ENCODE measurements at places on chromosomes 4 and X.
A peak's percentile ranks its signal among the peaks of the same experiment; 100 is the strongest.

DNA sequence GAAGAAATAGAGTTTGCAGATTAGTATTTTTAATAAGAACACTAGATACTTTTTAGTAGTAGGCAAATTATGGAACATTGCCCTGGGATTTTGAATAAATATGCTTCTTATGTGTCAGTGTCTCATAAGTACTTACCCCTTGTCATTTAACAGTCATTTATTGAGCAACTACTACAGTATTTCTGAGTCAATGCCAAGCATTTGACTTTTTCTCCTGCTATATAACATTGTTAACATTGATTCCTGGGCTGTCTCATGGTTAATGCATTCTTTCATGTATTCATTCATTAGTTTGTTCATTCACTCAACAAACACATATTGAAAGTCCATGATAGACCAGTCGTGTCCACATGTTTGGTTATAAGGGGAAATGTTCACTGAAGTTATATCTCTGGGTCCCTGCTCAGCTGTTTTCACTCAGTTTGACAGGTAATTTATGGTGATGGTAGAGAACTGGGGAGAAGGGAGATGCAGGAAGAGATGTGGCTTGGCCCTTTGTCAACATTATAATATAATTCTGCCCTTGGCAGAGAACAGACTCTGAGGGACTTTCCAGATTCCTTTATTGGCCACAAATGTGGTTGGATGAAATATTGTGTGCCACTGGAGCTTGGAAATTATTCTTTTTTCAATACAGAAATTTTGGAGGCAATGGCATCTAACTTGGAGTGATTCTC is 49.8 kb downstream of the OSTC start:
- H3K36me3 ChIP-seq: no peaks in the 10 kb centered on the region
- H3K27ac ChIP-seq: no peak overlapping the region
- no peak for DNase-seq

DNA sequence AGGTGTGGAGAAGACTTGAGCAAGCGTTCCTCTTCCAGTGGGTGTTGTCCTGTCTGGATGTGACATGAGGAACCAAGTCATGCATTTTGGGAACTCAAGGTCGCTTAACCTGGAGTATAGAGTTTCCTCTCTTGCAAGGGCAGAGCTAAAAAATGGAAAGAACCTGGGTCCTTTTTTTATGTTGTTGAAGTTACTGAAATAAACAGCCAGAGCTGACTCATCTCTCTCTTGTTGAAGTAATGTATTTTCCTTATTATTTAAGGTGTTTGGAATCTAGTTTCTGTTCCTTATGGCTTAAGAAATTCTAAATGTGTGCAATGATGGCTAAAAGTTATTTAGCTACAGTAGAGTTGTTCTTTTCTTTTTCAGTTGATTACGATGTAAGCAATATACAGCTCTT is 314.5 kb downstream of the CAMK2D start:
- no peak overlapping the region for H3K27ac ChIP-seq
- H3K4me1 ChIP-seq: peaks cover 6% of the 10 kb centered on the region
- DNase-seq: no peak
- H3K4me3 ChIP-seq: no peak overlapping the region
- peaks cover 2% of the 10 kb centered on the region for H3K36me3 ChIP-seq

- H3K36me3 ChIP-seq: peaks cover 31% of the 10 kb centered on the region
- H3K4me3 ChIP-seq: peak within 1 kb of the TSS; percentile 85
- H3K27ac ChIP-seq: peak within 1 kb of the TSS; percentile 89
- no peaks in the 10 kb centered on the region for H3K27me3 ChIP-seq
Observed at GRCh38 chr4:7067452-7068278, at the start of gene GRPEL1. Gene GRPEL1, minus strand, starts transcription at chr4:7068064. Its CDS starts 32 bp downstream, at chr4:7068032.

DNA sequence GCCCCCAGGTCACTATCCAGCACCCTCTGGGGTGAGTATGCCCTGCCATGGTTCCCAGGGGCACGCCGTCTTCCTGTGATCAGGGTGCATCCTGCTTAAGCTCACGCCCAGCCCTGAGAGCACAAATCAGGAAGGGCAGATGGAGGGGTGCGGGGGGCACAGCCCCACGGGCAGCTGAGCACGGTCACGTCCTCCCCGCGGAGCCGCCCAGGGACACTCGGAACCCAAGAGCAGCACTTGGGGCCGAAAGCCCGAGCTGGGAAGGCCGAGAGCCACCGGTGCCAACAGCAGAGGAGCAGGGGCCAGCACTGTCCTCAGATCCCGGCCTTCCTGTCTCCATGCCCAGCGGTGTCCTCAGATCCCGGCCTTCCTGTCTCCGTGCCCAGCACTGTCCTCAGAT is 21.5 kb downstream of the NELFA start:
- no peak overlapping the region for H3K27ac ChIP-seq
- no peak overlapping the region for H3K4me3 ChIP-seq
- peaks cover 51% of the 10 kb centered on the region for H3K36me3 ChIP-seq
- DNase-seq: no peak

DNA sequence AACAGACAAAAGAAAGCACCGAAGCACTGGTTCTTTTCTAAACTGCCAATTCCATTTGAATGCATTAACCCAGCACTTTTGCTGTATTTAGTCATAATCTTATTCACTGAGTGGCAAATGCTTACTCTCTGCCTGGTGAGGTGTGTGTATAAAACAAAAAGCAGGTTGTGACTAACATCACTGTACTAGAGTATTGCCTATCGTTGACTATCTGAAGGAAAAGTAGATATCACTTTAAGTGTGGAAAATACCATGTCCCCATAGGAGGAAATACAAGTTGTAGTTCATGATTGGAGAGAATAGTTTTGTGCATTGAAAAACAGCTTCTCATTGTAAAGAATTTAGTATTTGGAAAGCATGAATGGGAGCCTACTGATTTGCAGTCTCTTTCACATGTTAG is 2.7 kb downstream of the PDLIM5 start:
- H3K27me3 ChIP-seq: peaks cover under 1% of the 10 kb centered on the region
- H3K4me1 ChIP-seq: peaks cover 43% of the 10 kb centered on the region
- no peak for DNase-seq
- peaks cover 6% of the 10 kb centered on the region for H3K36me3 ChIP-seq

- no peak overlapping the region for H3K27ac ChIP-seq
- no peaks in the 10 kb centered on the region for H3K27me3 ChIP-seq
- no peak overlapping the region for H3K4me3 ChIP-seq
Observed at GRCh38 chr4:30630431-30630830, 89.7 kb upstream of the PCDH7 start.

- H3K4me1 ChIP-seq: no peaks in the 10 kb centered on the region
- H3K27ac ChIP-seq: no peak overlapping the region
- no peak overlapping the region for H3K4me3 ChIP-seq
- no peaks in the 10 kb centered on the region for H3K27me3 ChIP-seq
- peaks cover 5% of the 10 kb centered on the region for H3K36me3 ChIP-seq
Observed at GRCh38 chrX:53255738-53256191, 25.6 kb downstream of the IQSEC2 start.

DNA sequence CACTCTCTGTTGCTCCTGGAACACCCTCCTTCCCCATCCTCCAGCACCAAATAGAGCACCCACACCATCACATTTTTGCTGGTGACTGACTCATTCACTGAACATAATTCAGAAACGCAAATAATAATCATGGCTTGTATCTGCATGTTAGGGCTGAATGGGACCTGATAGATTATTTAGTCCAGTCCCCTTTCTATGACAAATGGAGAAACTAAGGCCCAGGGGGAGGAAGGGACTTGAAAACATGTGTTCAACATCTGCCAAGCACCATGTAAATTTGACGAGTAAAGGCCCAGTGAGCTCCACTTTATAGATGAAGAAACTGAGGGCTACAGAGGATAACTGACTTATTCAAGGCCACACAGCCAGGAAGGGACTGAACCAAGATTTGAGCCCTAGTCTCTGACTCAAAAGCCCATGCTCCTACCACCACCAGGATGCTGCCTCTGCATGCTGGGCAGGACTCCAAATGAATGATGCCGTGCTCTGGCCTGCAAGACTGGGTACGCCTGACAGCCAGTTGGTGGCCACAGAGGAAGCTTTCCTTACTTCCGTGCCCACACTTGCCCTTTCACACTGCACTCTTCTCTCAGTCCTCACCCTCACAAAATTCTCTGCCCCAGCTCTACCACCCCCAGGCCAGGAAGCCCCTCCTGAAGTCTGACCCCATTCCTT is 133.3 kb upstream of the PJA1 start:
- peaks cover 17% of the 10 kb centered on the region for H3K27me3 ChIP-seq
- peaks cover 1% of the 10 kb centered on the region for H3K36me3 ChIP-seq
- H3K4me1 ChIP-seq: no peaks in the 10 kb centered on the region
- DNase-seq: no peak
- H3K4me3 ChIP-seq: no peak overlapping the region

Data from central memory CD8-positive, alpha-beta T cell (primary cell).